ENCODE measurements at places on chromosomes 6 and 20.

DNA sequence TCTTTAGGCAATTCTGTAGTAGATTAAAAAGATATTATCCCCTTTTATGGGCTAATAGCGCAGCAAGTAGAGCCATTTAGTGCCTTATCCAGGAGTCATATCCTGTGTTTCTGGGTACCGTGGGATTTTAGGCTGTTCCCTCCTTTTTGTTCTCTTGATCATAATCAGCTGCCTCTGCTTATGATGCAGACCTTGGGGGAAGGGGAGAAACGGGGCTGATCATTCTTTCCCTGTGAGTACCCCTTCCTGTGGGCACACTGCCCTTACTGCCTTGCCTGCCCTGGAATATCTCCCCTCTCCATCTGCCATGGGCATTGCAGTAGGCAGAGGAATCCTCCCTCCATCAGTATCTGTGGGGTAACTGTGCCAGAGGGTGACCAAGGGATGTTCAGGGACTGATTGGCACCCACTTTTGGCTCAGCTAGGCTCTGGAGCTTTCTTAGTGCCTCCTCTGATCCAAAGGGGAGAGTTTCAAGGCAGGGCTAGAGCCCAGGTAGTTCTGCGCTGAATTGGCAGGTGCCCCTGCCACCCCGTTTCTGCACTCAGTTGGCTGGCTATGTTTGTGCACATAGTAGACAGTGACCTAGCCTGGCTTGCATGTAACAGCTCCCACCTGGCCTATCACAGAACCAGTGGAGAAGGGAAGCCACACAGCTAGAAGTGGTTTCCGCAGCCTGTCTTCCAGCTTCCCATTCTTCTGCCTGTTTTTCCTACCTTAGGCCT, 103.3 kb downstream of the FIG4 start:
- DNase-seq: peak; percentile 32

DNA sequence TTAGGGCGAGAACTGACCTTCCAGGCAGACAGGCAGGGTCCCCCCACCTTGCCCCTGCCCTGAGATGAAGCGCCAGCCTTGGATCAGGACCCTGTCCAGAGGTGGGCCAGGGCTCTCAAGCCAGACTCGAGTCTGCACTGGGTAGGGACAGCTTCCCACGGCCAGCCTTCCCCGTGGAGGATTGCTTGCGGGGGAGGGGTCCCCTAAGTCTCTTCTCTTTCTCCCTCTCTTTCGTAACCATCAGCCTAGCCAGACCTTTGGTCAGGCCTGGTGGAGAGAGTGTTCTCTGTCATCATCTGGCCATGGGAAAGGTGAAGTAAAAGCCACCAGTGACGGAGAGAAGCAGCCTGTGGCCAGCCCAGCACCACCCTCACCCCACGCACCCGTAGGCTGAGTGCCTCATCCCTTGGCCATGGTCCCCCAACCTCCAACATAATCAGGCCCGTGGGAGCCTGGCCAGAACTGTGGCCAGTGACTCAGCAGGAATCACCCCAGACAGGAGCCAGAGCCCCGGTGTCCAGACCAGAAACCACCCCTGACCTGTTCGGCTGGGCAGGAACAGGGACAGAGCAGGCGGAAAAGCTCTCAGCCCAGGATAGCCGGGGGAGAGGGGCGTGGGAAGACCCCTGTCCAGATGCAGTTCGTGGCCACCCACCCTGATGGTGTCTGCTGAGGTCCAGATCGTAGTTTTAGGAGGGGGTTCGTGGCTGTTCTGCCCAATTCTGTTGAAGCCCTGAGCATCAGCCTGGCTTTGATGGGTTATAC, 47.1 kb downstream of the SNAI1 start:
- DNase-seq: peak; percentile 54

DNA sequence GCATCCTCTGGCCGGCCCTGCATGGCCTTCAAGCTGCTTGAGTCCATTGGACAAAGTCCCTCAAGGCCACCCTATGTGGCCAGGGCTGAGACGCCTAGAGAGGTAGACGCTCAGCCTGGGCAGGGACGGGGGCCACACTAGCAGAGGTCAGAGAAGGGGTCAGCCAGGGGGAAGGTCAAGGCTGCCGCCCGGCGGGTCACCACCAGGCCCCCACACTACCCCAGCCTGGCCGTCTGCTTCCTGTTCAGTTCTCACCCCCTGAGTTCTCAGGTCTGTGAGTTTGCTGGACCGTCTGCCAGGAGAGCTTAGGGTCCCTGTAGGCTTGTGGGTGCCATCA, 37.3 kb downstream of the NTSR1 start:
- no peak for DNase-seq

- DNase-seq: peak; percentile 61
Measured at GRCh38 chr6:169905041-169905807, 153.8 kb downstream of the ERMARD start.

DNA sequence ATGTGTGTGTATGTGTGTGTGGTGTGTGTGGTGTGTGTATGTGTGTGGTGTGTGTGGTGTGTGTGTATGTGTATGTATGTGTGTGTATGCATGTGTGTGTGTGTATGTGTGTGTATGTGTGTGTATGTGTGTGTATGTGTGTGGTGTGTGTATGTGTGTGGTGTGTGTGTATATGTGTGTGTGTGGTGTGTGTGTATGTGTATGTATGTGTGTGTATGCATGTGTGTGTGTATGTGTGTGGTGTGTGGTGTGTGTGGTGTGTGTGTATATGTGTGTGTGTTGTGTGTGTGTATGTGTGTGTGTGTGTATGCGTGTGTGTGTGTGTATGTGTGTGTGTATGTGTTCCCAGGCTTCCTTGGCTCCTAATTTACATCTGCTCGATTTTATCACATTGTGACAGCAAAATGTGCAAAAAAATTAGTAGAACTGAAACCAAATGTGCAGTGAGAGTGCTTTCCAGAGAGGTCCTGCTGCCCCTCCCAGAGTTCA, 234.5 kb downstream of the BMP7 start:
- no peak for DNase-seq

- DNase-seq: no peak
Measured at GRCh38 chr6:38599966-38600550, 39.7 kb downstream of the BTBD9 start.

DNA sequence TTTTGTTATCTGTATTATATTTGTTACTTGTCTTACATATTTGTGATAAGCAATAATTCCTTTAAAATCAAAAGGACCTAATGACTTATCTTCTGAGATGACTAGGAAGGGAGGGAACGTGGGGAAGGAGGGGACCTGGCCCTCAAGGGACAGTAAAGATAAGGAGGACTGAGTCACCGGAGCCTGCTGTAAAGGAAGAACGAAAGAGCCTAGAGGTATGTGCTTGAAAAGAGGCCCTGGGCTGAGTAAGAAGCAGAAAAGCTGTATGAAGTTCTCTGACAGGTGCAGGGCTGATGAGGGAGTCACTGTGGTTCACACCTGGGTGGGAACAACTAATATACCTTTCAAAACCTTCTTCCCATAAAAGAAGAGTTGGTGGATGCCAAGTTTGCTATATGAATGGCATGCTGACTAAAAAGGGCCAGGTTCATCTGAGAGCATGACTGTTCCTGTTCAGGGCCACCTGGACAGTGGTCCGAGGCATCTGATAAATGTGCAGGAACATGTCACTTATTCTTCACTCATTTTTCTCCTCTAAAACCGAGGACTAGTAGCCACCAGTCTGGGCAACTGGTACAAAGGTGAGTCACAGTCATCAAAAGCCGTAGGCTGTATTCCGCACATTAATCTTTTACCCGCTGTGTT, 111.3 kb downstream of the TNFAIP3 start:
- peak; percentile 73 for DNase-seq

DNA sequence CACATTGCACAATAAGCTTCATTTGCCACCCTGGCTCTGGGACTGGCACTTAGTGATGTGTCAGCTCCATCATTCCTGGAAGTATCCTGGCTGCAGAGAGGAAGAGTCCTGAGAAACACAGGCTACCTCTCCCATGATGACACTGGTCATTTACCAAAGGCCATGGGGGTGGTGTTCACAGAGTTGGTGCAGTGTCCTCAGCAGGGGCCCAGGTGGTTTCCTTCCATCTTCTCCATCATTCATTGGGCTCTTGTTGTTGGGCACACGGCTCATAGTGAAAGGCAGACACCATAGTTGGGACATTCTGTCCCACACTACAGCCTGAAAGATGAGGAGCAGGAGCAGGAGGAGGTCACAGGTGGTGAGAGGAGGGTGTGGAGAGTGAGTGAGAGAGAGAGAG, 15.8 kb upstream of the CST1 start:
- DNase-seq: no peak

DNA sequence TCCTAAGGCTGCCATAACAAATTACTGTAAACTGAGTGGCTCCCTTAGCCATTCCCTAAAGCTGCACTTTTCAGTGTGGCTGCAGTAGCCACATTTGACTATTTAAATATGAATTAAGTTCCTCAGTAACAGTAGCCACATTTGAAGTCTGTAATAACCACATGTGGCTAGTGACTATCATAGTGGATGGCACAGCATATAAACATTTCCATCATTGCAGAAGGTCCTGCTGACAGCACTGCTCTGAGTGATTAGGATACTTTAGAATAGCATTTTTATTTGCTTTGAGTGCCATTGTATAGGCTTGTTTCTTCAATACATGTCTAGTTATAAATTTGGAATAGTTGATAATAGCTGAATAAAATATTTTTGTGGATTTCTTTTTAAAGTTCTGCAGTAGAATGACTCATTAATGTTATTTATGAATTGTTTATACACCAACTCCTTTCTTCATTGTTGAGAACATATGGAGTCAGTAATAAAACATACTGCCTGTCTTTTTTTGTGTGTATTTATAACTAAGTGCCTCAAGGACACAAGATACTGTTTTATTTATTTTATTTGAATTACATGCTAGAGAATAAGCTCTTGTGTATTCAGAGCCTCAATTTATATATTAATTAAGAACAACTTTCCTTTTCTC, 217.2 kb downstream of the CDKAL1 start:
- no peak for DNase-seq

DNA sequence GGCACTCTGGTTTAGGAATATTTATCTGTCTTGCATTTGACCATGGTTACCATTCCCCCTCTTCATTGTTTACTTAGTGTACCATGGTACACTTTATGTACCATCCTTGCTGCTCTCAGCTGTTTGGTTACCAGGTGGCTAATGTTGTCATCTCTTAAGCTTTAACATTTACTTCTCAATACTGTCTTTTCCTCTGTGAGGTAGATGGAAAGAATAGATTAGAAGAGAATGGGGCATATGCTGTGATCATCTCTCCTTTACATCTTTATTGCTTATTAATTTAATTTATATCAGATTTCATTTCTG, 109.2 kb downstream of the NCOA3 start:
- DNase-seq: no peak

DNA sequence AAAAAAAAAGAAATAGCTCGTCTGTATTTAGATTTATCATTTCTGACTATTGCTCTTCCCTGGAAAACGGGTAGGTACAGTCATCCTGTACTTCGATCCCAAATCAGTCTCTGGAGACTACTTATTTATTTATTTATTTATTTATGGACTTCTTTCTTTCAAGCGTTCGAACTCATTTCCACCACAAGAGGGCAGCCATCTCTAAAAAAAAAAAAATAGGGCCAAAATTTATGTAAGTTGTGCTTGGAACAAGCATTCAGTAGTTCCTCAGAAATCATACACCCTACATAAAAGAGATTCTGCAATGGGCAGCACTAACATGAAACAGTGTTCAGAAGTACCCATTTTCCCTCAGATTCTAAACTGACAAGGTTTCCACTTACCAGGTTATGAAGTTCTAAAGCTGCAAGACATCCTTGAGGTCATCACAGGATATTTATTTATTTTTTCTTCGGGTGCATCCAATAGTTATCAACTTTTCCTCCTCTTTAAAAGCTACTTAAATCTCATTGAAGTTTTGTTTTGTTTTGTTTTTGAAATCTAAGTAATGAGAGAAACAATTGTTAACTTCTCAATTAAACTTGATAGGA, 1.9 kb upstream of the BMP2 start:
- peak; percentile 34 for DNase-seq

GRCh38 chr6:70107852-70108629, 194.8 kb downstream of the COL9A1 start:
- DNase-seq: peak; percentile 30

- DNase-seq: peak; percentile 38
Measured at GRCh38 chr6:105402090-105402938, 568 bp downstream of the PREP start.

GRCh38 chr20:23106271-23106851, 20.2 kb upstream of the CD93 start:
- DNase-seq: no peak

- no peak for DNase-seq
Measured at GRCh38 chr6:16811277-16811979, 50.2 kb upstream of the ATXN1 start.

GRCh38 chr6:36629784-36630183, 35.6 kb downstream of the SRSF3 start:
- DNase-seq: no peak

- DNase-seq: no peak
Measured at GRCh38 chr6:109453594-109454495, 1.7 kb downstream of the MICAL1 start.

GRCh38 chr20:1112908-1113307, 5.5 kb upstream of the PSMF1 start:
- DNase-seq: no peak

- DNase-seq: no peak
Measured at GRCh38 chr6:120055071-120055470, 705.5 kb upstream of the MAN1A1 start.

- no peak for DNase-seq
Measured at GRCh38 chr6:137861550-137862337, 5.3 kb upstream of the TNFAIP3 start.

- no peak for DNase-seq
Measured at GRCh38 chr6:128327890-128328289, 192.5 kb downstream of the PTPRK start.

DNA sequence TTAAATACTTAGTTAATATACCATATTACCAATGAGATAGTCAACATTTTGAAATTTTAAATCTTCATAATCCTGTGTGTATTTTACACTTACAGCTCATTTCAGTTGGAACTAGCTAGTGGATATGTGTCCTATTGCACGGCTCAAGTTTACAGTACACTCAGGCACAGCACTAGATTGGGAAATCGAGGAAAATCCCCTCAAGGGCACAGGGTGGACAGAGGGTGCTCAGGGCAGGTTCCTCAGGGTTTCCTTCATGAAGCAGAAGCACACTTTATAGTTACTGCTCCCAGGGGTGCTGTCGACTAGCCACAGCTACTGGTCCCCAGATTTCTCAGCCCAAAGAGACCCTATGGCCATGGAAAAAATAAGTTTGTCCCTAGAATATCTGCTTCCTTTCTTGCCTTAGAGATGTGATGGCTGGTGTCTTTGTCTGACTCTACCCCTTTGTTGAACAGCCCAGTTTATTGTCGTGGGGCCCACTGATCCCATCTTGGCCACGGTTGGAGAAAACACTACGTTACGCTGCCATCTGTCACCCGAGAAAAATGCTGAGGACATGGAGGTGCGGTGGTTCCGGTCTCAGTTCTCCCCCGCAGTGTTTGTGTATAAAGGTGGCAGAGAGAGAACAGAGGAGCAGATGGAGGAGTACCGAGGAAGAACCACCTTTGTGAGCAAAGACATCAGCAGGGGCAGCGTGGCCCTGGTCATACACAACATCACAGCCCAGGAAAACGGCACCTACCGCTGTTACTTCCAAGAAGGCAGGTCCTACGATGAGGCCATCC, 1.5 kb downstream of the BTN2A1 start:
- no peak for DNase-seq

- no peak for DNase-seq
Measured at GRCh38 chr20:406200-407132, 1.6 kb upstream of the RBCK1 start.

GRCh38 chr20:56731476-56731875, 102.4 kb downstream of the TFAP2C start:
- DNase-seq: no peak
